ENCODE measurements at places on chromosomes 12 and 14.

GRCh38 chr14:96997269-96997668 is 200.1 kb downstream of the VRK1 start:
- DNase-seq, result no peak

DNA sequence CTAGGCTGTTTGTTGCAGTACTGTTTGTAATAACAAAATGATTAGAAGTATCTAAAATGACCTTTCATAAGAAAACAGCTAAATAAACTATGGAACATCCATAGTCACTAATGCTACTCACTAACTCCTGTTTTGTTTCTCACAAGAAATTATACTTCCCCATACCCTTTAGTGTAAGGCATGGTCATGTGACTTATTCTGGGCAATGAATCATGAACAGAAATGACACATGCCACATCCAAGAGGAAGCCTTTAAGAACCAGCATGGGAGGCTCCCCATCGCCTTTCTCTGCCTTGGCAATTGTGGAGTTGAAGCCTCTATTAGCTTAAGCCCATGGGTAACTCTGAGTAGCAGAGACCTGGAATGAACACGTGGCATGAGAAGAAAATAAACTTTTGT is 49.3 kb downstream of the KSR2 start:
- DNase-seq, result no peak

- DNase-seq, result no peak
Observed at GRCh38 chr14:55877942-55878341, 240.3 kb upstream of the PELI2 start.

- DNase-seq, result no peak
Observed at GRCh38 chr12:97940629-97941028, 478.0 kb downstream of the RMST start.

DNA sequence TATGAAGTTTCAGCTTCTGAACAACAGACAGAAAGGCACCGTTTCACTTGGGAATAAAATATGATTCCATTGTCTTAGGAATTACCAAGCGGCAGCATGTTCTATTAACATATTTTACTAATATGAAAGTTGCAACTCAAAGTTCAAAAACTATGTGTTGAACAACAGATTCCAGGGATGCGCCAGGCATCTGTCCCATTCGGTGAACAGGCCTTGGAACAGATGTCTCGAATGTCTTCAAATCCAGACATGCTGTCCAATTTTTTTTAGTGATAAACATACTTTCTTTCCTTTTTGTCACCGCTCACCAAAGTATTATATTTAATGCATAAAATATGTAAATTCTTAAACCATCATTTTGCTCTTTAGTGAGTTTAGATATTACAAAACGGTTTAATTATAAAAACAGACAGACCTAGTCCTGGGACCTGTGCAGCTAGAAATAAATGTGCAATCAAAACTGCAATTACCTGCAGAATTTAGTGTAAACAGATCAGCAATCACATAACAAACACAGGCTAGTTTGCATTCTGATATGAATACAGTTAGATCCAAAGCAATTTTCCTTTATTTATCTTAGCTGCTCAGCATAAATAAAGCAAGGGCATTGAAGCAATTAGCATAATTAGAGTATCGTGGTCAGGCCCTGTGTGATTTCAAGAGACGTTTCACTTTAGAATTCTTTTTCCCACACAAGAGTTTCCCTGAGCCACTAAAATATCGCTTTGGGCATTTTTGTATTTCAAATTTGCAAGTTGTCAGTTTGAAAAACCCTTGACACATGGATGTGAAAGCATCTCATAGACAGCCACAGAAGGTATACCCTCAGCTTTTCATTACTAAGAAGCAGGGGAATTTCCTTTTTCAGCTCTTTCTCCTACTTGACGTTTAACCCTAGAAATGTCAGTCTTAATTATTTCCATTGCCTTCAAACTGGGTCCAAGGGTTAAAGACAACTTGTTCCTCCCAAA is 420.8 kb downstream of the EGLN3 start:
- DNase-seq, result no peak

DNA sequence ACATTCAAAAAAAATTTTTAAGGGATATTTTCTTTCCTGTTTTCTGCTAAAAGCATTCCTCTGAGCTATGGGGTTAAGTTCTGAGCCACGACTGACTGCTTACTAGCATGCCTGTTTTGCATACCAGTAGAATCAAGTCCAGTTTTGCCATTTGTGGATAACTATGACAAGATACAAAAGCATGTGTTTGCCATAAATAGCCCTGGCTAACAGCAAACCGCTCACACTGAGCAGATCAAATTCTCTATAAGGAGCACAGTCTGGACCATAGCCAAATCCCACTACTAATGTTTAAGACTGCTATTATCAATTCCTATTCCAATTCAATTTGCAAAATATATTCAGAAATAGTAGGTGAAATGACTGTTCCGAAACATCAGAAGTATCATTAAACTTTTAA is 3.2 kb downstream of the CFL2 start:
- DNase-seq, result peak; percentile 78

DNA sequence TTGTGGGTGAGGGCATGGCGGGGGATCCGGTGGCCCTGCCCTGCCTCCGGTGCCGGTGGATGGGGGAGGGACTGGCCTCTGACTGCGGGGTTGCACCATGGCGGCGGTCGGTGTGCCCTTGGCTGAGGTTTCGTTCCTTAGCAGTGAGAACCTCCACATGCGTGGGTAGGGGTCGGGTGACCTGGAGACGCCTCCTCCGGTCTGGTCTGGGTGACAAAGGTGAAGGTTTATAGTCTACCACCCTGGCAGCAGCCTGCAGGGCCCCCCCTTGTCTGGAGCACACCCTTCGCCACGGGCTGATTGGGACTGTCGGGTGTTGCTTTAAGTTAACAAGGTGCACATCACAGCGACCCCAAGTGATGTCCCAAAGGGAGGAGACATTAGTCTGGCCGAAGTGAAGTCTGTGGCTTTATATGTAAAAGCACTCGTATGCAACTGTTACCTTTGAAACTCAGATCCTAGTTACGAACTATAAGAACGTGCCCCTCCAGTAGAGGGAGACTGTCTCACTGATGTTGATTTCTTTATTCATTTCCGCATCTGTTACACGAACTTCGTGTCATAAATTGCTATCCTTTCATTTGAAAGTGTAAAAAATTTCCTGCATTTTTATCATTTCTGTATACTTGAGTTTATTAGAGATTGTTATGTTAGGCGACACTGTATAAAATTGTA is 74.4 kb downstream of the WDR20 start:
- DNase-seq, result no peak

GRCh38 chr14:68908201-68908600 is 70.9 kb downstream of the ACTN1 start:
- no peak for DNase-seq

DNA sequence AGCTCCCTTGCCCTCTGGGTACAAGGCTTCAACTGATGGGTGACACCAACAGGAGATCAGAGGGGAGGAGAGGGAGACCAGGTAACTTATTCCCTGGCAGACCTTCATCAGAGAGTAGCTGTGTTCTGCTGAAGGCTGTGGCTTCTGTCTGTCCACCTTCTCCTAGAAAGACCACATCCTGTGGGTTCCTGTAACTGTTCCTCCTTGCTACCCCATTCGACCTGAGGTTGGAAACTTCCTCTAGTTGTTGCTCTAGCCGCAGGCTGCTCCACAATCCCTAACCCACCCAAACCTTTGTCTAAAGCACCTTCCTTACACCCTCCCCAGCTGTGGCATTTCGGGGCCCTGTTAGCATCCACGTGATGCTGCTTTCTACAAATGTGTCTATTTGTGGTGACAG is 454.2 kb downstream of the DPF3 start:
- DNase-seq, result no peak

GRCh38 chr14:77177702-77178101 is 3.9 kb upstream of the TMEM63C start:
- no peak for DNase-seq

- no peak for DNase-seq
Observed at GRCh38 chr12:39886106-39886505, 219.8 kb downstream of the SLC2A13 start.

DNA sequence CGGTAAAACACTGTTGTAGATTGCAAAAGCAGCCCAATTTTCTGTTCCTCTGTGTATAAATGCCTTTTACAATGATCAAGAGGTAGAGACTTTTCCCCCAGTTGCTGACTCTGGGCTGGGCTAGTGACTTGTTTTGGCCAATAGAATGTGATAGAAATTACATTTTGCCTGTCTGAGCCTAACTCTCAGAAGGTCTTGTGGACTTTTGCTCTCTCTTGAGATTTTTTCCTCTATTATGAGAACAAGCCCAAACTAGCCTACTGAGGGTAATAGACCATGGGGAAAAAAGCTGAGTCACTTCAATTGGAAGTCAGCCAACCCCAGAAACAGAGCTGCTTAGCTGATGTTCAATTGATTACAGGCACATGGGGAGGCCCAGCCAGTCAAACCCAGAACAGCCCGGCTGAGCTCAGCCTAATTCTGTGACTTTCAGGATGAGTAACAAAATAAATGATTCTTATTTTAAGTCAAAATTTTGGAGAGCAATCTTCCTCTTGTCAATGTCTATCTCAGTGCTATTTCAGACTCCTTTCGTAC is 61.4 kb downstream of the MYF5 start:
- peak; percentile 70 for DNase-seq

GRCh38 chr14:24067133-24068082 is 4.0 kb upstream of the CPNE6 start:
- DNase-seq, result no peak

- DNase-seq, result peak; percentile 57
Observed at GRCh38 chr14:23175823-23176222, 7.6 kb downstream of the SLC7A8 start.

- no peak for DNase-seq
Observed at GRCh38 chr12:67182551-67182950, 86.6 kb upstream of the CAND1 start.

- DNase-seq, result no peak
Observed at GRCh38 chr14:54216827-54217226, 180.0 kb upstream of the CDKN3 start.

DNA sequence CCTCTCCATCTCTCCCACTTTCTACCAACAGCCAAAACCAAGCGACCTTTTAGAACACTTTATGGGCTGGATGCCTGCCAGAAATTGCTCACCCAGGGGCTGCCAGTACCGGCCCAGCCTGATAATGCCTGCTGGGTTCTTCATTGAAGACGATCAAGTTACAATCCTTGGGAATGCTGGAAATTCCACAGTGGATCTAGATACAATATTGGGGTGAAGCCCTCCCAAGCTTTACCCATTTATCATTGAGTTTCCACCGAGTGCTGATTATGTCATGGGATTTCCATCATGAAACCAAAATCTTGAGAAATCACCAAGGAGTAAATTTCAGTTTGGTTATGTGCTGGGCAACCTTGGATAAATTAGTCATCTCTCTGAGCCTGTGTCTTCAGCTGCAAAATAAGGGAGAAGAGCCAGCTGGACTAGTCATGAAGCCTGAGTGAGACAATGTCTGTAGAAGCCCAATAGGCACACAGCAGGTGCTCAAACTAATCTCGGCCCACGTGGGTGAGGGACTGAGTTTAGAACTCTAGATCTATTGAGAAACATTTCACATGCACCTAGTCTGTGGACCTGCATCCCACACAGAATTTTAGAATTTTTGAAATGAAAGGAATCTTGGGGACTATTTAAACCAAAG is 75.5 kb upstream of the CLMN start:
- DNase-seq, result no peak

GRCh38 chr14:105212541-105213300 is 31.6 kb upstream of the NUDT14 start:
- DNase-seq, result no peak

GRCh38 chr12:5332551-5332950 is 99.4 kb upstream of the NTF3 start:
- DNase-seq, result no peak

DNA sequence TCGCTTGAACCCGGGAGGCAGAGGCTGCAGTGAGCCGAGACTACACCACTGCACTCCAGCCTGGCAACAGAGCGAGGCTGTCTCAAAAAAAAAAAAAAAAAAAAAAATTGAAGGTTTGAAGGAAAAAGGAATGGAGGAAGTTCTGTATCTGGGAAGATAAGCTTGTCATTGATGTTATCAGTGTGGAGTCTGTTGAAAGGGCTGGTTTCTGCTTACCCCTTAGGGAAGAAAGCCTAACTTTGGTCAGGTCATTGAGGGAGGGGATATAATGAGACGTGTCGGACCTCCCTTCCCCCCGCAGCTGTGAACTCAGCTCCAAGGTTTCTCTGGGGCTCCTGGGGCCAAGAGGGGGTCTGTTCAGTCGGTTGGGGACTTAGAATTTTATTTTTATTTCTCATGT is 16.4 kb downstream of the DAO start:
- DNase-seq, result no peak

DNA sequence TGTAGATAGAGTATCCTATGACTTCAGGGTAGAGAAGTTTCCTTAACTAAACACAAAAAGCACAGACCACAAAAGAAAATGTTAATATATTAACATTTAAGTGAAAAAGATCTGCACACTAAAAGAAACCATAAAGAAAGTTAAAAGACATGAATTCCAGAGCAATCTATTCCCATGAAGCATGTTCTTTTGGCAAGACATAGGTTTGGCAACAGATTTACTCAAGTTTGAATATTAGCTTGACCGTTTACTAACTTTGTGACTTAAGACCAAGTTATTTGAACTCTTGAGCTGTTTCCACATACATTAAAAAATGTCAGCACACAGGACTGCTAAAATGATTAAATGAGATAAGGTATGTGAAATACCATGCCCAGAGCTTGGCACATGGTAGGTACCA is 35.7 kb upstream of the GZMB start:
- DNase-seq, result no peak

GRCh38 chr14:69346710-69347109 is 51.4 kb downstream of the ERH start:
- no peak for DNase-seq

- no peak for DNase-seq
Observed at GRCh38 chr12:51631591-51631990, 40.6 kb downstream of the SCN8A start.

- no peak for DNase-seq
Observed at GRCh38 chr14:90483571-90483974, 86.7 kb downstream of the CALM1 start.

- DNase-seq, result no peak
Observed at GRCh38 chr14:82362452-82362851, 828.8 kb upstream of the SEL1L start.

GRCh38 chr12:125197326-125197725 is 132.1 kb downstream of the AACS start:
- DNase-seq, result no peak

DNA sequence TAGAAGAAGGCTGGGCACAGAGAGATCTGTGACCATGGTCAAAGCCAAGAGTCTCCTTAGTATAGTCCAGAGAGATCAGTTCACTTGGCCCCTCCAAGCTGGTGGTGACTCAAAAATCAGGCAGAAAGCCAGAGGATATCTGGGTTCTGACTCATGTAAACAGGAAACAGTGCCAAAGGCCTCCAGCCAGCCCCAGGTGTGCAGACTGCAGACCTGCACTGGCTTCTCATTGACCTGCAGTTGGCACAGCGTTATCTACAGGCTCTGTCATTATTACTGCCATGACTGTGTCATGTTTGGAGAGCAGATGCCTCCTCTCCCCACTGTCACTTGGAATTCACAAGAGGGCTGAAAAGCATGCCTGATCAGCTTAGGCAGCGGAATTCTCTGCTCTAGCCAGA is 295.7 kb upstream of the PRKD1 start:
- DNase-seq, result no peak

- no peak for DNase-seq
Observed at GRCh38 chr12:14954269-14954668, 7.1 kb downstream of the ARHGDIB start.

Data from foreskin melanocyte (primary cell).